Midbrain (tissue), 1 donor: ENCODE measurements at places on chromosomes 13 and 19.
A peak's percentile ranks its signal among the peaks of the same experiment; 100 is the strongest.

DNA sequence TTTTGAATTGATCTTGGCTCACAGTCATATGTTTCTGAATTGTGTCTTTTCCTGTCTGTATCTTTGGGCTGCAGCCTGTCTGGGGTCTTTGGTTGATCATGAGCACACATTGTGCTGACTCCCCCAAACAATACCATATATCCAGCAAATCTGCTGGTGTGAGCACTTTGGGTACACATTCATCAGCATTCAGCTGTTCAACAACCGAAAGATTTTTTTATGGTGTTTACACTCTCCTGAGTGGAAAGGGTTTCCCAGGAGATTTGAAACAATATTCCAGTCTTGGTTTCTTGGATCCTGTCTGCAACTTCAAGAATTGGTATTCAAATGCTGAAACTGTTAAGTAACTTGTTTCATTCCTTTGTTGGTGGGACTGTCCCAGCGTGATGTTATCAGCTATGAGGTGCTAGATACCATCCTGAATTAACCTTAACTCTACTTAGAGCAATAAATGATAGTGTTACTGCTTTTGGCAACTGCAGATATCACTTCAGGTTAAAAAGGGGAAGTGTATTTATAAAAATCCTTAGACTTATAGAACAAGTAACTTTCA, 78.4 kb upstream of the DIAPH3 start:
- DNase-seq = no peak

- DNase-seq = no peak
Observed at GRCh38 chr13:29522044-29522685, 73.3 kb downstream of the SLC7A1 start.

GRCh38 chr13:40381935-40382764, 284.3 kb downstream of the FOXO1 start:
- no peak for DNase-seq

GRCh38 chr13:73421310-73421912, 362.6 kb downstream of the KLF5 start:
- no peak for DNase-seq

GRCh38 chr19:2922987-2923386, 21.8 kb downstream of the ZNF77 start:
- no peak for DNase-seq

DNA sequence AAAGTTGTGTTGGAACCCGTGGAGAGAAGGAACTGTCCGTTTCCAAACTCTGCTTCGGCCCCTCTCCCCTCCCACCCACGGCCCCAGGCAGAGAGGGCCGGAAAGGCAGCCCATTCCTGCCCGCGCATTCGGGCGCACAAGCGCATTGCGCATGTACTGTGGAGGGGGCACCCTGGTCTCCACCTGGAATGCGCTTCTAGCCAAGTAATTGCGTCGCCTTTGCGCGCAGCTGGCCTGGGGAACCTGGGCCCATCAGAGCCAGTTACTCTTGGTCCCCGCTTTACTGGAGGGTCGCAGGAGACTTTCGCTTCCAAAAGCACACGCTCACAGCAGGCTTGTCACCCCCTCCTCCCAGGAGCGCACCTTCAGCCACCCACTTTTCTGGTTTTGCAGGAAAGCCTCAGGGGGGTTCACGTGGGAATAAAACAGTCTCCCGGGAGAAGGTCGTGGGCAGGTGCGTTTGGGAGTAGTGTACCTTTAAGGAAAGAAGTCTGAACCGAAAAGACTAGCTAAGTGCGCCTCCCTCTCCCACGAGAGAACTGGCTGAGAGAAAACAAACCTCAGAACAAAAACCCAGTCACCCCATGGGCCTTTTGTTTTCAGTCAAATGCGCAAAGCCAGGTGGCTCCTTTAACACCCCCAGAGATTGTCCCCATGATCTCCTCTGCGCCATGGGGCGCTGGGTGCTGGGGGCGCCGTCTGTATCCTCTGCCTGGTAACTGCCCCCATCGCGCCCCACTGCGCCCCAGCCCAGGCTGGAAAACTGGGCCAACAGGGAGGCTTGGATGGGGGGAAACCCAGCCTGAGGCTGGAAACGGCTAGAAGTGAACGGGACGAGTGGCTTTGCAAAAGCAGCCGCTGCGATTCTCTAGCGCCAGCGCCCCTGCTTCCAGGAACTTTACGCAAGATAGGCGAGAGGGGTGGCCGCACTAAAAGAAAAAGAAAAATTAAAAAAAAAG, 28.5 kb downstream of the GSX1 start:
- DNase-seq = no peak

GRCh38 chr19:54041969-54042606, 21.6 kb downstream of the VSTM1 start:
- no peak for DNase-seq

GRCh38 chr19:46737298-46737654, 8.6 kb upstream of the FKRP start:
- DNase-seq = no peak

- no peak for DNase-seq
Observed at GRCh38 chr19:18298601-18299000, 17.2 kb upstream of the JUND start.

DNA sequence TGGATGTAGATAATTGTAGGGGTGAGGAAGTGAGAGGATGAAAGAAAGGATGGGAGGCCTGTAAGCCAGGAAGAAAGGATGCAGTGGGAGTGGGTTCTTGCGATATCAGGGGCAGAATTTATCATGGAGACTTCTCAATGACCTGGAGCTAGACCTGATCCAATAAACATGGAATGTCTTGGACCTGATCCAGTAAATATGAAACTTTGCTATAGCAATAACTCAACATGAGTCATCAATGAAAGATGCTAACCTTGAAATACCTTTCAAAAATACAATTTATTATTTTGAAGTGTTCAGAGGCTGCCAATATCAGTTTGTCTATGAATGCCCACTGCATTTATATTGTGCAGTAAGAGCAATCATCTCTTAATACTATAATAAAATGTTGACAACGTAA, 279.5 kb downstream of the POU4F1 start:
- no peak for DNase-seq

GRCh38 chr13:79837741-79838450, 356.9 kb downstream of the NDFIP2 start:
- no peak for DNase-seq

DNA sequence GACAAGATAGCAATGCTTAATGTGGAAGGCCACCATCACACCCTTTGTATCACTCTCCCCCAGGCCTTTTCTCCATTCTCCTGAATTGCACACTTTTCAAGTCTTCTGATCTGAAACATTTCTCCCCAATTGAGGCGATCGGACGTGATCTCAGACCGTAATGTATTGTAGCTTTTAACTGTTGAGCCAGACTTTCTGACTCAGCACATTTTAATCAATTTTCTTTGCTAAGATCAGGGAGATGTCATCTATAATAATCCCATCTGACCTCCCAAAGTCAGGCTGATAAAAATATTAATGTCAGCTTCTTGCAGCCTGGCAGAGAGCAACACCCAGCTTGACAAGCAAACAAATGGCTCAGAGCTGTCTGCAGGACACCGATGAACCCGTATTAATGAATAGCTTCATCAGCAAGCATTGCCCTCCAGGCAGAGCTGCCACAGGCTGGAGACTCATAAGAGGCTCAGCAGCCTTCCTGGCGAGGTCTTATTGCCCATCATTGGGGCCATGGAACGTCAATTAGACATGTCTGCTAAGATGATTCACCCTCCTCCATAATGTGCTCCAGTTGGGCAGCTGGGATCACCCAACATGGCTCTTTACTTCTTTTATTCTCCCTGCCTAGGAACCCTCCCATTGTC, 60.2 kb upstream of the UQCRFS1 start:
- DNase-seq = no peak

GRCh38 chr13:102724923-102725322, 30.1 kb upstream of the METTL21C start:
- peak; percentile 60 for DNase-seq

DNA sequence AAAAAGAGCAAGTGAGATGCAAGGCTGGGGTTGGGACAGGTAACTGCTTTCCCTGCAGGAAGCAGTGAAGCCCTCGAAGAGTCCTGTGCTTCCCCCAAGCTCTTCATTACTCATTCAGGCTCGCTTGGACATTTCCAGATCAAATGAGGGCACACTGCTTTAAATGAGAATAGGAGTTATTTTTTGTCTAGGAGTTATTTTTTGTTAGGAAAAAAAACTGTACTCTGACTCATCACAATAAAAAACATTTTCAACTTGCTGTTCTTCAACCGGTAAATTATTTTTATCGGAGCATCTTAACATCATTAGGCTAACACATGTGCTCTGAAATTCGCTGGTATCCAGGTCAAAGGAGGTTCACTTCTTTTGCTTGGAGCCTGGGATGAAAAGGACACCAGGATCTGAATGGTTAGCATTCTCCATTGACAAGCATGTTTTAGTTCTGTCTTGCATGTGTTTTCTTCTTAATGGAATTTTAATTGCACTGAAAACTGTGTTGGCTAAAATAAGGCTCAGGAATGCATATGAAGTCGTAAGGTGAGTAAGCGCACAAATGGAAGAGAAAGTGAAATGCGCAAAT, 80.7 kb upstream of the STK24 start:
- no peak for DNase-seq

DNA sequence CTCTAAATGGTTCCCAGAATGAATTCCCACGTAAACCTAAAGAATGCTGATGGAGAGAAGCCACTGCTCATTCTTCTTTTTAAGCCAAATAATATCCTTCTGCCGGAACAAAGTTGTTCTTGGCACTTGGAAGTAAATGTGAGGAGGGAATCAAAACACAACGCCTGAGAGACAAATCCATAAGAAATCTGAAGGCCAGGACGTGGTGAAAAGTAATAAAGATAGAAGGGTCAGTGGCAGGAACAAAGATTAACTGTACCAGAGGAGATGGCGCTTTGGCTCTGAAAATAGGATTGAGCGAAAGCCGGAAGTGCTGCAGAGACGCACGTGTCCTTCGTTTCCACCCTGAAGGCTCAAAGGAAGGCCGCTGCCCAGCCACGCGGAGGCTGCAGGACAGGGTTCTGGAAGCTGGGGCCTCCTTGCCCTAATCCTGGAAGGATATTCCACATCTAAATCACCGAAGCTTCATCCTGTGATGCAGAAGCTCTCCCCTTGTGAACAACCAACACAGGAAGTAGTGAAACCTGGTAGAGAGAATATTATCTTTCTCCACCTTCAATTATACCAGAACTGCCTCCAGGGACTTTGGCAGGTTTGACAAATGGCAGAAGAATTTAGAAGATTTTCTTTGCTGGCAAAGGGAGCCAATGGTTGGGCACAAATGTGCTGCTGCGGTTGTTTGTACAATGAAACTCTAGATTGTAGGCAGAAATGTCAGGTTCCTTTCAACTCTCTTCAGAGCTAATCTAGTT, 214.6 kb upstream of the SERP2 start:
- DNase-seq = no peak

GRCh38 chr13:48175185-48175584, 57.8 kb upstream of the ITM2B start:
- no peak for DNase-seq

- DNase-seq = no peak
Observed at GRCh38 chr13:42631181-42631580, 57.2 kb downstream of the TNFSF11 start.

DNA sequence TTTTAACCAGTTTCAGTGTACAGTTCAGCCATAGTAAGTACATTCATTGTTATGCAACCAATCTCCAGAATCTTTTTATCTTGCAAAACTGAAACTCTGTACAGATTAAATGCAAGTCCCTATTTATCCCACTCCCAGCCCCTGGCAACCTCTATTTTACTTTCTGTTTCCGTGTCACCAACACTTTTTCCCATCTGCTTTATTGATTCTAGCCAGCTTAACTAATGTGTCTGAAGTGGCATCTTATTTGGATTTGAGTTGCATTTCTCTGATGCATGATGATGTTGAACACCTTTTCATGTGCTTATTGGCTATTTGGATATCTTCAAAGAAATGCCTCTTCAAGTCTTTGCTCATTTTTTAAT, 18.9 kb downstream of the SPATA13 start:
- DNase-seq = no peak

DNA sequence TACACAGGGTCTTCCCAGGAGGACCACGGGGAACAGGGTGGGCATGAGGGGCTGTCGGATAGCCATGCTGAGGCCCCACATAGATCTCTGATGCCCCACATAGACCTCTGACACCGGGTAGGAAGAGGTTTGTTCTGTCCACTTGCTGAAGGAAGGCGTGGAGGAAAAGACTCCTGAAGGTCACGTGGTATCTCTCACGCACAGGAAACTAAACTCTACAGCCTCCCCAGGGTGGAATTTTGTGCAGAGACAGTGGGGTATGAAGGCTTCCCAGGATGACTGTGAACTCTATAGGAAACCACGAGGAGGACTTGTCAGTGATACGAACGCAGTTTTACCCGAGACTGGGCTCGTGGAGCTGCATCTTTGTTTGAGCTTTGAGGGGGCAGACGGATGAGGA, 2.8 kb downstream of the EVI5L start:
- DNase-seq = no peak

- DNase-seq = peak; percentile 11
Observed at GRCh38 chr13:94709001-94709834, 3.1 kb downstream of the SOX21 start.

DNA sequence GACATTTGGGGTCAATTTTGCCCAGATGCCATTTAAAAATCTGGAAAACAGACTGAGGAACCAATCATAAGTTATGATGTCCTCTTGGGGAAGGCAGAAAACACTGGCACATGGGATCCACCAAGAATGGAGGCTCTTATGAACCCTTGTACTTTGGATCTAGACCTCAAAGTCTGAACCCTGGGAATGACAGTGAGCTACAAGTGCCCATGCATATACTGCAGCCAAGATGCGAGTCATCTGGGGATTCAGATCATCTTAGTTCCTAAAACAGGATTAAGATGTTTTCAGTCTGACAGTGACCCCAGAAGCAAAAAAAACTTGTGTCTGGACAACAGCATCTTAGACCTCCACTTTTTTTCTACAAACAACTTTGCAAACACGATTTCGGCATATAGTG, 100.2 kb upstream of the SIAH3 start:
- no peak for DNase-seq

GRCh38 chr13:100650326-100650725, 24.3 kb downstream of the TMTC4 start:
- DNase-seq = peak; percentile 84

- no peak for DNase-seq
Observed at GRCh38 chr13:98466634-98467236, 110.2 kb downstream of the STK24 start.

DNA sequence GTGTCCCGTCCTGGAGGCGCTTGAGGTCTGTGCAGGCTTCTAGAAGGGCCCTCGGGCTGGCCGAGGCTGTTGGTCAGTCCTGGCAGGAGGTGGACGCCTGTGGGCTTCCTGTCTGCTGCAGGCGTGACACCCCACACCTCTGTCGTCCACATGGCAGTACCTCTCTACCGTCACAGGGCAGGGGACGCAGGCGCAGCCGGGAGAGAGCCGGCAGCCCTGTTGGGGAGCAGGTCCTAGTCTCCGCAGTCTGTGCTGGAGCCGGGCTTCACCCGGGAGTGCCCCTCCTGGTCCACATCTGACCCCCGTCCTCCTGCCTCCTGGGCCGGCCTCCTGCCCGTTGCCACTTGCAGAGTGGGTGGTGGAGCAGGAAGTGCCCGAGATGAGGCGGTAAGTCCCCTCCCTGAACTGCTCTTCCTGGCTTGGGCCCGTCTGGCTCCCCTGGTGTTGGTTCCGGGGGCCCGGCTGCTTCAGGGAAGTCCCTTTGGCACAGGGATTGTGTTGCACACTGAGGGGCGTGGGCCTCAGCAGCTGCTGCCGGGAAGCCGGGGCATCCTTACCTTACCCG, 106.0 kb downstream of the KDM4B start:
- no peak for DNase-seq

- no peak for DNase-seq
Observed at GRCh38 chr13:101049166-101049850, 367.0 kb downstream of the NALCN start.
